Stimulated activated CD8-positive, alpha-beta memory T cell treated with anti-CD3 and anti-CD28 coated beads, Interleukin-4, amount 100 ng/mL, for 1 hour (primary cell): ENCODE measurements at places on chromosomes 12 and 14.

GRCh38 chr14:33510991-33511390 is 439.9 kb downstream of the EGLN3 start:
- no peak for DNase-seq

DNA sequence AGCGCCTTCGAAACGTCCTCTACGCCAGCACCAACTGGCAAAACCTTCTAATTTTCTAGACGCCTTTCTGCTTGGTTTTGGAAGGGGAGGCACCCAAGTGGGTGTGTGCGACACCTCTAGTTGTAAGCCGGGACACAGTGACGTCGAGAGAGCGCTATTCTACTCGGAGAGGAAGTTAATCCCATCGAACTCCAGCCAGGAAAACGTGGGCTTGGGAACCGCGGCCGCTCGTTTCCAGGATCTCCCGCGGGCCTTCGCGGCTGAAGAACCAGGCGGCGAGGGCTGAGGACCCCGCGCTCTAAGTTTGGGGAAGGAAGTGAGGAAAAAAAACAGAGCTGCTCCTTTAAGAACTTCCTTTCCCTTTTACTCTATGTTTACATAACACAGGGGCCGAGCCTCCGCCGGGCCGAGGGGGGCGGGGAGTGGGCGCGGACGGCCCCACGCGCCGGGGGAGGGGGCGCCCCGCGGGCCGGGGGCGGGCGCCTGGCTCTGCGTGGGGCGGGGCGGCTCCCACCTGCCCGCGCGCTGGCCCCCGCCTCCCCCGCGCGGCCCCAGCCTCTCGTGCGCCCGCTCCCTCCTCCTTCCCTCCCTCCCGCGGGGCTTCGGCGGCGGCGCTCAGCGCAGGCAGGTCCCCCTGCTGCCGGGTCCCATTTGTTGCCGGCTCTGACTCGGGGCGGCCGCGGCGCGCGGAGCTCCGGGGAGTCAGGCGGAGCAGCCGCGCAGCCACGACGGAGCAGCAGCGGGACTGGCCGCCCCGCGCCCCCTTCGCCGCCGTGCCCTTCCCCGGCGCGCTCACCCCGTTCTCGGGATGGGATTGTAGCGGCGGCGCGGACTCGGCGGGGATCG is at the start of gene PELI2:
Gene PELI2 (plus strand): TSS at position 647 of the 846 bp plus-strand sequence. CDS start 250 bp downstream, outside the sequence.
- peak; percentile 57 for DNase-seq

DNA sequence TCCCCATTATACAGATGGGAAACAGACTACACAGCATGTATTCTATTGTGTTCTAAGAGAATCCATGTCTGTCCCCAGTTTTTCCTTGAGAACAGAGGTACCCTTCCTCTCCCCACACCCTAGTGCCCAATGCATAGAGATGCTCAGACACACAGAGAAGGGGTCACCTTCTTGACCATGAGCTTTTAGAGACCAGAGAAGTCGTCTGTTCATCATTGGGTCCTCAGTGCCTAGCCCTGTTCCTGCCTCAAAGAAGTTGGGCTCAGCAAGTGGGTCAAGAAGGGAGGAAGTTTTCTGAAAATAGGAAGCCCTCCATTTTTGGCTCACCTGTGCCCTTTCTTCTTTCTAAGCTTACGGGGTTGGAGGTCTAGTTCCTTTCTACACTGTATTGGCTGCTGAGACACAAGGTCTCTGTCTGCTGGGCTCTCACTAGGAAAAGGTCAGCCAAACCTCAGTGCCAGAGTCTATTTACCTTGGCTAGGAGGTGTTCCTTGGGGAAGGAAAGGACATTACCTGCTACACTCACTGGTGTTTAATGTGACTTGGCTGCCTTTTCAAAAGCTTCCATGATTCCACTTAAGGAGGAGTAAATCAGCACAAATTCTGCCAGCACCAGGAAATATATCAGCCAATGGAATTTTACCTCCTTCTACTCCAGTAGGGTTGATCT is 198.5 kb upstream of the PWP1 start:
- DNase-seq, result no peak

GRCh38 chr14:97456462-97456861 is 659.3 kb downstream of the VRK1 start:
- DNase-seq, result no peak

- DNase-seq, result no peak
These were observed 43.8 kb downstream of the MED13L start for GRCh38 chr12:116233669-116234068.

GRCh38 chr12:117501076-117501869 is 139.8 kb upstream of the NOS1 start:
- DNase-seq, result no peak

DNA sequence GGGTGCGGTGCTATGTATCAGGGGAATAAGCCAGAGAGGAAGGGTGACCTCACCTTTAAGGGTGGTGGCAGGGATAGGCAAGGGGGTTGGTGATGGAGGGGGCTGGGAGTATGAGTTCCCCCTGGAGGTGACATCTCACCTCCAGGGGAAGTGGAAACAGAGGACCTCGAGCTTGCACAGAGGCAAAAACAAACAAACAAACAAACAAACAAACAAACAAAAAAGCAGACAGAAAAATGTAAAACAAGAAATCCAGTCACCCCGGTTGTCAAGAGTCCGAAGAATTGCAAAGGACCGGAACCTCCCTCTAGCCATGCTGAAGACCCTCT is 112.2 kb upstream of the MYL2 start:
- DNase-seq, result no peak

DNA sequence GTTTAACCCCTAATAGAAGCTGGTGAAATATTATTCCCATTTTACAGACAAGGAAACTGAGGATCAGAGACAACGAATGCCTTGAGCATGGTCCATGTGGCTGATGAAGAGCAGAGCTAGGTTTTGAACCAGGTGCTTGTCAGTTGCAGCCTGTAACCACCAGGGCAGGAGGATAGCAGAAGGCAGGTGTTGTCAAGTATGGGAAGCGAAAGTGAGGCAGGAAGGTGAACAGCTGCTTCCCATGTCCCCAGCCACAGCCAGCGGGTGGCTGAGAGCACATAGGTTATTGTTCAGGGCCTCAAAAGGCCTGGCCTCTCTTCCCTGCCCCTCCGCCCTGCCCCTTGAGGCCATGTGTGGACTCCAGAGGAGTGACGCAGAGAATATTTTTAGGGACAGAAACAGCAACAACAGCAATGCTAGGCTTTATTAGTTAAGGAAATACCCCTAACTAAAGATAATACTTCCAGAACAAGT is 39.6 kb downstream of the IQSEC3 start:
- DNase-seq, result no peak

DNA sequence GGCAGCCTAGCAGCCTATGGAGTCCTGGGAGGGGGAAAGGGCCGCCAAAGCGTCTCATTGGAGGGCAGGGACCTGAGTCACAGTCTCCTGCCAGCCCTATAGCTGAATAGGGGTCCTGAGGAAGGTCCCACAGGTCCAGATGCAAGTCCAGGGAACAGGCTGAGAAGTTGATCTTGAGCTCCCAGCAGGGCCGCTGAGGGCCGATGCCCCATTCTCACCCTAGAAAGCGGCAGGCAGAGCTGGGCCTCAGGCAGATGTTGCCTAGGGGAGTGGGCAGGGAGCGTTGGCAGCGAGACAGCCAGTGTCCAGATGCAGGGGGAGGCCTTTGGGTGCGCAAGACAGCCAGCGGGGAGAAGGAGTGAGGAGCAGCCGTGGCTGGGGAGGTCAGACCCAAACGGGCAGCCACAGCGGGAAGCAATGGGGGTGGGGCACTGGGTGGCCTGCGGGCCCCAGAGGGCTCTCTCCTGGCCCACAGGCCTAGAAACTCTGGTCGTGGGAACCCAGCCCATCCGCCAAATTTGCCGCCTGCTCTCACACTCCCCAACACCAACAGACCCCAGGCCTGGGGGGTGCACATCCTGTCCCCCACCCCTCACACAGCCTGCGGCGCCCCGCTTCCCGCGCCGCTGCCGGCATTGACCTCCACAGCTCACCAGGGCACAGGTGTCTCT is 1.1 kb downstream of the HDAC7 start:
- no peak for DNase-seq

DNA sequence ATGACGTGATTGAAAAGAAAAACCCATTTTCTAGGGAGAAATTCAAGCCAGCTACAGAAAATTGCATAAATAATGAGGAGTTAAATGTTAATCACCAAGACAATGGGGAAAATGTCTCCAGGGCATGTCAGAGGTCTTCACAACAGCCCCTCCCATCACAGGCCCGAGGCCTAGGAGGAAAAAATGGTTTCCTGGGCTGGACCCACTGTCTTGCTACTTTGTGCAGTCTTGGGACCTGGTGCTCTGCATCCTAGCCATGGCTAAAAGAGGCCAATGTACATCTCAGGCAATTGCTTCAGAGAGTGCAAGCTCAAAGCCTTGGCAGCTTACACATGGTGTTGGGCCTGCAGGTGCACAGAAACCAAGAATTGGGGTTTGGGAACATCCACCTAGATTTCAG is 65.3 kb downstream of the TUNAR start:
- DNase-seq, result no peak

DNA sequence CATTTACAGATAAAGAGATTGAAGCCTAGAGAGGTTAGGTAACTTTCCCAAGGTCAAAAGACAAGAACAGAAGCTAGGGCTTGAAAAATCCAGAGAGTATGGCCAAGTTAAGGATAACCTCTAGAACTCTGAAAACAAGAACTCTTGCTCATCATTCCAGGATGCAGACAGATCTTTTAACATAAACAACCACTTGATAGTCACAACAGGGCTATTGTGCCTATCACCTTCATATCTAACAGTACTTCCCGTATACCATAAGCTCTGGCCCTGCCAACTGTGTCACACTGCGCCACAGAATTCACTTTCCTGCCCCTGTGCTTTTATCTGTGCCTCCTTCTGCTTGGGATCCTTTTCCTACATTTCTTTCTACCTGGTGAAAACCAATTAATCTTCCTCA is 18.2 kb downstream of the ERP29 start:
- DNase-seq, result no peak

DNA sequence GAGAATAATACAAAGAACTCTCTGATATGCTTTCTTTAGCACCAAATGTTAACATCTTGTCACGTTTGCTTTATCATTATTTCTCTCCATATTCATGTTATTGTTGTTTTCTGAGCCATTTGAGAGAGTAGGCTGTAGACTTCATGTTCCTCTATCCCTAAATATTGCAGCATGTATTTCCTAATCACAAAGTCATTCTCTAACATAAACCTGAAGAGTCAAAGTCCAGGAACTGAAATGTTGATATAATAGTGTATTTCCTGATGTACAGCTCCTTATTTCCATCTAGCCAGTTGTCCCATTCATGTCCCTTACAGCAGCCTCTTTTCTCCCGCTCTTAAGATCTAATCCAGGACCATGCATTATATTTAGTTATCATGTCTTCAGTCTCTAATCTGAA is 72.8 kb downstream of the SPATS2 start:
- no peak for DNase-seq

DNA sequence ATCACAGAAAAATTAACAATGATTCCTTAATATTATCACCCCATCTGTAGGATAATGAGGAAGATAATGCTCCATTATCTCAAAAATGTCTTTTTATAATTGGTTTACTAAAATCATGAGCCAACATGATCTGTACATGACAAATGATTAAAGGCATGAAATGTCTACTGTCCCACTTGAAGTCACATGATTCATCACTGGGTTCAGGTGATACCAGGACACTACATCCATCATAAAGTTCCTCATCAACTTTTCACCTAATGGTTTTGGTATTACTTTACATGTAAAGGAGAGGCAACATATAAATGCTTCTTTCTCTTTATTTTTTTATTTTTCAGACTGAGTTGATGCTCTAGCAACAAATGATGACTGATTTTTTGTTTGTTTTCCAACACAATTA is 313.3 kb downstream of the MED13L start:
- DNase-seq, result no peak

- no peak for DNase-seq
These were observed 65.6 kb upstream of the DICER1 start for GRCh38 chr14:95222870-95223398.

DNA sequence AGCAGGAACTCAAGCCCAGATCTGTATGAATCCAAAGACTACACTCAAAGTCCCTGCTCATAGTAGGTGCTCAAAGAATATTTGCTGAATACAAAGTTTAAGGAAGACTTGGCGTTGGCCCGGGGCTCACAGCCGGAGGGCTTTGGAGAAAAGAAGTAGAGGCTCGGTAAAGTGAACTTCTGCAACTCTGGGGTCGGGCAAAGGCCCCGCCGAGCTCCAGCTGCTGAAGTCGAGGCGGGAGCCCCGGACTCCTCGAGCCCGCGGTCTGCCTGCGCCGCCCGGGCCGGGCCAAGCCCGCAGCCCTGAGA is 335 bp downstream of the GCN1 start:
- no peak for DNase-seq

DNA sequence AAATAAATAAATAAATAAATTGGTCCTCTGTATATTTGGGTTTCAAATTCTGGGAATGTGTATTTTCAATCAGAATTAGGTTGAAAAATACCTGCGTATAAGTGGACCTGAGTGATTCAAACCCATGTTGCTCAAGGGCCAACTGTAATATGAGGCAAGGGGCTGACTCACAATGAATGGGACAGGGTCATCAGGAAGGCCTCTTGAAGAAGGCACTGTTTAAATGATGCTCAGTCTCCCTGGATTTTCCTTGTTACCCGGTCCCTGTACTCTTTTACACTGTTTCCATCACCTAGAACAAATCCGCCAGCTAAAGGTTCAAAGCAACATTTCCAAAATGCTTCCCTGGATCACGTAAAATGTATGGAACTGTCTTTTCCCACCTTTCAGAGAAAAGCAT is 3.8 kb downstream of the PSMB5 start:
- no peak for DNase-seq

- DNase-seq, result no peak
These were observed 51.1 kb downstream of the BRMS1L start for GRCh38 chr14:35877276-35877675.

DNA sequence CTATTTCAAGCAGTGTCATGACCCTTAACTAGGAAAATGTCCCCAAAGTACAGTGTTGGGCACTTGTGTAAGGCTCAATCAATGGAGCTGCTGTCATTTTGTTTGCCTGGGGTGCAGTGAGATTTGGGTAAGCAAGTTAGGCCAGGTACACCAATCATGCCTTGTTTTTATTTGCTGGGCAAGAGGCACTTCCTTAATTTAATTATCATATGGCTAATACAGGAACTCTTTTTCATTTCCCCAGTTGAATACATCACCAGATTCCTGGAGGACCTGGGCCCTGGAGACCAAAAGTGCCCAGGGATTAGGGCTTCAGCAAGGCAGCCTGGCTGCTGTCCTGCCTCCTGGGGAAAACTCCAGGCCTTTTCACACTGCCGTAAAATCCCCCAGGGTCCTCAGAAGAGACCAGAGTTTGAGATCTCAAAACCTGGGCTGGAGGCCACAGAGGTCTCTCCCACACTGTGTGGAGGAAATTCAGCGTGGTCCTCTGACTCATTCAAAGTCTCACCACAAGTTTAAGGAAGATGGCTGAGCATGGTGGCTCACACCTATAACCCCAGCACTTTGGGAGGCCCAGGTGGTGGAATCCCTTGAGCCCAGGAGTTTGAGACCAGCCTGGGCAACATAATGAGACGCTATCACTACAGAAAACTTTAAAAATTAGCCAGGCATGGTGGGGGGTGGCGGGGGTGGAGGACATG is 28.4 kb upstream of the FOXN3 start:
- no peak for DNase-seq

- DNase-seq, result no peak
These were observed 211.8 kb downstream of the SNAPC1 start for GRCh38 chr14:61973981-61974380.
